ENCODE measurements at places on chromosomes 12 and 14.
A peak's percentile ranks its signal among the peaks of the same experiment; 100 is the strongest.

- no peak for DNase-seq
Observed at GRCh38 chr12:89781156-89781555, 72.5 kb upstream of the ATP2B1 start.

GRCh38 chr12:94109160-94109559, 39.2 kb upstream of the PLXNC1 start:
- no peak for DNase-seq

- DNase-seq: no peak
Observed at GRCh38 chr12:92276276-92276675, 130.6 kb upstream of the BTG1 start.

GRCh38 chr12:98955284-98955683, 310.2 kb downstream of the APAF1 start:
- DNase-seq: peak; percentile 51

- DNase-seq: no peak
Observed at GRCh38 chr14:102474934-102475333, 34.6 kb downstream of the ANKRD9 start.

DNA sequence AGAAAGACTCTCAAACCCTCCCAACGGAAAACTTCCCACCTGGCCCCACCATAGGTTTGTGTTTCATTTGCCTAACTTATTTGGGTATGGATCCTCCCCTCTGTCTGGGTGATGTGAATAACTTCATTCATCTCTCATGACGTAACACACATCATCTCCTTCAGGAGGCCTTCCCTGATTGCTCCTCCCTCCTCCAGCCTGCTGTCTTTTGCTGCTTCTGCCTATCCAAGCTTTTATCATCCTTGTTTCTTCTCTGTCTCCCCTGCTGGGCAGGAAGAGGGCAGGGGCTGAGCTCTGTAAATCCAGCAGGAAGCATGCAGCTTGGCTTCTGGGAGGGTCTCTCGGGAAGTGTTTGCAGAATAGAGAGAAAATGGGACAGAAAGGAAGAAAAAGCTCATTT, 766.0 kb upstream of the TBX3 start:
- DNase-seq: no peak

GRCh38 chr14:99780690-99781089, 12.5 kb upstream of the EML1 start:
- no peak for DNase-seq

GRCh38 chr12:7068994-7069346, 8.5 kb downstream of the C1S start:
- DNase-seq: no peak

GRCh38 chr14:65213316-65213715, 111.0 kb upstream of the MAX start:
- no peak for DNase-seq

DNA sequence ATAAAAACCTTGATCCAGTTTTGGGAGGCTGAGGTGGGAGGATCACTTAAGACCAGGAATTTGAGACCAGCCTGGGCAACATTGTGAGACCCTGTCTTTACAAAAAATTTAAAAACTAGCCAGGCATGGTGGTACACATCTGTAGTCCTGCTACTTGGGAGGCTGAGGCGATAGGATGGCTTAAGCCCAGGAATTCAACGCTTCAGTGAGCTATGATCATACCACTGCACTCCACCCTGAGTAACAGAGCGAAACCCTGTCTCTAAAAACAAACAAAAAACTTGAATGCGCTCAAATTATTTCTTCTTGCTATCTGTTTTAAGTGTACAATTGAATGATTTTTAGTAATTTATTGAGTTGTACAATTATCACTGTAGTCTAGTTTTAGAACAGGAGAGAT, 20.1 kb downstream of the WDR20 start:
- no peak for DNase-seq

DNA sequence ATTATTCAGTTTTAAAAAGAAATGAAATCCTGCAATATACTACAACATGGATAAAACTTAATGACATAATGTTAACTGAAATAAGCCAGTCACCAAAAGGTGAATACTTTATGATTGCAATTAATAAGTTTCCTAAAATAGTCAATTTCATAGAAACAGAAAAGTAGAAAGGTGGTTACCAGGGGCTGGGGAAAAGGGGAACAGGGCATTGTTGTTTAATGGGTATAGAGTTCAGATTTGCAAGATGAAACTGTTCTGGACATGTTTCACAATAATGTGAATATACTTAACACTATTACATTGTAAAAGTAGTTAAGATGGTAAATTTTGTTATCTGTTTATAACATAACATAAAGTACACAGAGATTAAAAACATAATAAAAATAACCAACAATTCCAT, 550.9 kb downstream of the CCER1 start:
- DNase-seq: no peak

DNA sequence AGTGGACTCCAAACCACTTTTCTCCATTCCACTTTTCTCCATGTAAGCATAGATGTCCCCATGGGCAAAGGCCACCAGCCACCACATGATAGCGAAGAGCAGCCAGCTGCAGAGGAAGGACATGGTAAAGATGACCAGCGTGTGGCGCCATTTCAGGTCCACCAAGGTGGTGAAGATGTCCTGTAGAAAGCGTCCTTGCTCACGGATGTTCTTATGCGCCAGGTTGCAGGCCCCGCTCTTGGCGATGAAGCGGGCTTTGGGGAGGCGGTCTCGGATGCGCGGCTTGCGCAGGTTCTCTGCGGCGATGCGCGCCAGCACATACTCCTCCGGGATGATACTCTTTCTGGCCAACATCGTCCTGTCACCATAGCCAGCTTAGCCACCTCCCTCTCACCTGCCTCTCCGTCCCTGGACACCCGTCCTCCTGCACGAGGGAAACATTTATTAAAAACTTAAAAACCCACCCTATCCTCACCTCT, 1.2 kb downstream of the KCNJ8 start:
- no peak for DNase-seq

GRCh38 chr12:116483959-116484750, 75.0 kb upstream of the MAP1LC3B2 start:
- DNase-seq: no peak

GRCh38 chr12:40312982-40313576, 88.3 kb downstream of the LRRK2 start:
- DNase-seq: peak; percentile 39

- DNase-seq: no peak
Observed at GRCh38 chr12:54005531-54005852, 3.3 kb upstream of the HOXC8 start.

- no peak for DNase-seq
Observed at GRCh38 chr12:107662484-107662883, 23.1 kb upstream of the PWP1 start.

DNA sequence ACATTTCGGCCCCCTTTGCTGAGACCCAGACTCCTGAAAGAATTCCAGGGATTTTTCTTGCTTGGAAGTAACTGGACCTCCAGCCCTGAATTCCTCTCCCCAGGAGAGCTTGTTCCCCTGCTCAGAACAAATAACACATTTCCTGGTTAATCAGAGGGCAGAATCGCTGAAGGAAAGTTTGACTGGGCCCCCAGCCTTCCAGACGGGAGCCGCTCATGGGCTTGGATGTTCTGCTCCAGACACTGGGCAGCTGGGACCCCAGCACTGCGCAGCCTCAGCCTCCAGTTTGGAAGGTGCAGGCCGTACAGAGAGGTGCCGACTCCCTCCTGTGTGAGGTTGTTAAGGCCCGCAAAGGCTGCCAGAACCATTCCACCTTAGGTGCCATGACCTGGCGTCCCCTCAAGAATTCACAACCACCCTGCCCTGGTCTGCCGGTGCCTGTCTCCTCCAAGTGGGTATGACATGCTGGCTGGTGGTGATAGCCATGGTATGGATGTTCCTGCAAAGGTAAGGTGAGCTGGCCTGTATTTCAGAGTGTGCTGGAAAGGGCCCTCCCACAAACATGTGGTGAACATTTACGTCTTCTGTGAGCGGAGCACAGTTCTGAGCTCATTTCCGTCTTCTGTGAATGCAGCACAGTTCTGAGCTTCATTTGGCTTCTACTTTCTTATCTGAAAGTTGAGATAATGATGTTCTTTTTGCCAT, 5.1 kb upstream of the LTBP2 start:
- DNase-seq: peak; percentile 83

DNA sequence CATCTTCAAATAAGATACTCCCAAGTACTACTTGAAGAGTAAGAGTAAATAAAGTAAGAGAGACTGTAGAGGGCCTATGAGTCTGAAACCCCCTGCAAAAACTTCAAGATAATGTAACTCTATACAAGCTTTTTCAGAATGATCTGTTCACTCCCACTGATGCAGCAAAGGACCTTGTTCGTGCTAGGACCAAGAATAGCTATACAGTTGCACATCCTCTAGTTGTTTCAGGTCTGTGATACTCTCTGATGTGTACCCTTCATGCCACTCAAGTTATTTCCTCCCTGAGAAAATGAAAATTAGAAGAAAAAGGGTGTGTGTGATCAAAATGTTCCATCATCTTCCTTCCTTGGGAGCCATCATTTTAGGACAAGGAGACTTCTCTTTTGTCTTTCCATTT, 204.4 kb downstream of the ALX1 start:
- DNase-seq: no peak

DNA sequence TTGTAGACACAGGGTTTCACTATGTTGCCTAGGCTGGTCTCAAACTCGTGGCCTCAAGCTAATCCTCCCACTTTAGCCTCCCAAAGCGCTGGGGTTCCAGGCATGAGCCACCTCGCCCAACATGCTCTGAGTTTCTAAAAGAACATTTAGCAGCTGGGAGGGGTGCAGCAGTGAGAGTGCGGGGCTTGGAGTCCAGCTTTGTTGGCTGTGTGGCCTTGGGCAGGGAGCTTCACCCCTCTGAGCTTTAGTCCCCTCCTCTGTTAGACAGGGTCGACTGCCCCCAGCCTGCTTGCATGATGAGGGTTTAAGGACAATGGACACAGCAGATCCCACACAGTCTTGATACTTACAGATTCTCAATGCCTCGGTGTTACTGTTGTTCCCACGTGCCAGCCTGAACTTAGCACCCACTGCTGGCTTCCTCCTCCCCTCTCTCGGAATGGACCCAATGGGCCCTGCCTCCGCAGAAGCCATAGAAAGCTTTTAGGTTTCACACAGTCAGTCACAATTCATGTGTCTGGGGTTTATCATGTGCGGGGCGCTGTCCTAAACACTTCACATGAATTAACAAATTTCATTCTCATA, 54.6 kb downstream of the PSMA6 start:
- DNase-seq: no peak

DNA sequence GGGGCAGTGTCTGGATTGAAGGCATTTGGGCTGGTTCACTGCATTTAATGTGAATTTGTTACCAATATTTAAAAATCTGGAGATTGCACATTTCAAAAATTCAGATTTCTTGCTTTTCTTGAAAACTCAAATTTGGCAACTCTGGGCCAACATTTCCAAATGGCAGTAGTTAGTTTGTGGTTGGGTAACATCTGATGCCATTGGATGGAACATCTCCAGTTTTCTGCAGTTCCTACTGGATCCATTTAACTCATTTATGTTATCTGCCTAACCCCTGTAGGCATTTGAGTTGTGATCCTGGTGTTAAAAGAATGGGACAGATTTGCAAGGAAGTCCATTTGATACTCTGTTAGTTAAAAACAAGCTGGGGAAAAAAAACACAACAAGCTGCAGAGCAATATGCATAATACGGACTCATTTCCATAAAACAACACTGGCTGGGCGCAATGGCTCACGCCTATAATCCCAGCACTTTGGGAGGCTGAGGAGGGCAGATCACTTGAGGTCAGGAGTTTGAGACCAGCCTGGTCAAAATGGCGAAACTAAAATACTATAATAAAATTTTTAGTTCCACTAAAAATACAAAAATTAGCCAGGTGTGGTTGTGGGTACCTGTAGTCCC, 7.9 kb downstream of the EIF2B2 start:
- DNase-seq: no peak

DNA sequence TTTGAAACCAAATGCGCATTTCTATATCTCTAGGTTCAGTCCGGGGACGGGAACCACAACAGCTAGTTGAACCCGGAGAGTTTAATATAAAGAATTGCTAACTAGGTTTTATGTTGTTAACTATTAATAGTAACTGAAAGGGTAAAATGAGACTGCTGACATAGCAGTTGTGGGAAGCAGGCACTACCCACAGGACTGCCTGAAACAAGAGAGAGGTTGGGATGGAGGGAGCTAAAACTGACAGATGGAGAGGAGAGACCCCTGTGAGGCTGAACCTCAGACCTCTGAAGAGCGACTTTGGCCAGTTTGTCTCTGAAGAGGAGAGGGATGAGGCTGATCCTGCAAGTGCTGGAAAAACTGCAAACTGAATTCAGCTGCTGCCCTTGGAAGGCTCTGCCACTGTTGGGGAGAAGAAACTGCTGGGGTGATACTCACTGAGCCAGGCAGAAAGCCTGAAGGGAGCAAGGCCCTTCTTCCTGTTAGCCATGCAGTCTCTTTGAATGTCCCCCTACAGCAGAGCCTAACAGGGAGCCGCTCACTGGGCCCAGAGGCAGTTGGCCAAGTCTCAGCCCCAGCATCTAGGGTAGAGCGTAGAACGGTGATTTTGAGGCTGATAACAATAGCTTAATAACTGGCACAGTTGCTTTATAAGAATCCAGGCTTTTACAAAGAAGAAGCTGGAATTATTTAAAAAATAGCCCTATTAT, 172.2 kb downstream of the NPAS3 start:
- DNase-seq: no peak

- no peak for DNase-seq
Observed at GRCh38 chr14:85358136-85358785, 171.7 kb upstream of the FLRT2 start.

DNA sequence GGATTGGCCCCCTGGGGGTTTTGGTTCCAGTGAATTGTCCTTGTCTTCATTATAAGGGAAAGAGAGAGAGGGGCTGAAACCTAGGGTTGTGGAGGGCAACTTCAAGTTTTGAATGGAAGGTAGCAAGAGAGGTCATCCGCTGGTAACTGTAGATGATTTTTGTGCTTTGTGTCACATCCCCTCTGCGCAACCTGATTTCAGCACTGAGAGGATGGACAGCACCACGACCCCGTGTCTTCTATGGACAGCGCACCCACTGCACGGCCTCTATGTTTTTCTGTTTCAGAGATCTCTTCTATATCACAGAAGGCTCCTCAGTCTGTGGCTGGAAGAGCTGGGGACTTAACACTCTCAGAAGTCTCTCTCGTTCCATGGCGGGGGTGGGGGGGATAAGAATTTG, 127.0 kb upstream of the RPH3A start:
- DNase-seq: peak; percentile 12

DNA sequence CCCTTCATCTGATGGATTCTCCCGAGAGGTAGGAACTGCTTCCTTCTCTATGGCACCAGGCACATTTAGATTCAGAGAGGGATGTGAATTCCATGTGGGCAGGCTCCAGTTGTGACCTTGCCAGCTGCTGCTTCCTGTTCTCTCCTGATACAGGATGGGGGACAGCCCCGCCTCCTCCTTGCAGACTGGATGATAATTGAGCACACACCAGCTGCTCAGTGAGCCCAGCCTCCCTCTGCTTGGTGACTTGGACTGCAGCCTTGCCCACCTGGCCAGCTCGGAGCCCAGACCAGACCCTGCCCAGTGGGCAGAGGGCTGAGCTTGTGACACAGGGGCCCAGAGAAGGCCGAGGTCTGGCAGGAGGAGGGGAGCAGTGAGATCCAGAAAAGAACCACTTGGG, 90.2 kb downstream of the CALM1 start:
- DNase-seq: no peak

GRCh38 chr14:42884100-42884499, 1277.4 kb downstream of the LRFN5 start:
- peak; percentile 78 for DNase-seq

Measured in RKO (cell line).